ENCODE measurements at places on chromosomes 13 and 19.

- DNase-seq, result no peak
Measured at GRCh38 chr13:42699912-42700311, 81.5 kb upstream of the FAM216B start.

GRCh38 chr13:64756621-64757020 is 2473.5 kb downstream of the PCDH9 start:
- no peak for DNase-seq

- no peak for DNase-seq
Measured at GRCh38 chr13:41418731-41419130, 38.6 kb upstream of the RGCC start.

GRCh38 chr19:38289955-38290354 is 14.1 kb upstream of the C19orf33 start:
- no peak for DNase-seq

- no peak for DNase-seq
Measured at GRCh38 chr13:63554157-63554556, 2138.5 kb upstream of the PCDH20 start.

- no peak for DNase-seq
Measured at GRCh38 chr13:114132419-114133121, at the start of gene RASA3. Gene RASA3 (minus strand): TSS chr13:114132623. CDS start chr13:114132489, 134 bp downstream.

- DNase-seq, result no peak
Measured at GRCh38 chr13:67736646-67737420, 506.7 kb upstream of the PCDH9 start.

DNA sequence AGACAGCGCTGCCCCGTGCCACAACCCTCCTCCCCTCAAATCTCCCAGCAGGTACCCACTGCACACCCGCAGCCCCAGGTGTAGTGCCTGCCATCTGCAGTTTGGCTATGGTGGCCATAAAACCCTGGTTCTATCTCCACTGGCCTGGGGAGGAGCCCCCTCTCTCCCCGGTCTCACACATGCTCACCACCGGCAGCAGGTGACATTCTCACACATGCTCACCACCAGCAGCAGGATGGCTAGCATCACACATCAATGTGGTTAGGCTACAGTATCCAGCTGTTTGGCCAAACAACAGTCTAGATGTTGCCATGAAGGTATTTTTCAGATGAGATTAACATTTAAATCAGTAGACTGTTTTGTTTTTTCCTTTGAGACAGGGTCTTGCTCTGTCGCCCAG is 31.1 kb downstream of the ELL start:
- no peak for DNase-seq

- no peak for DNase-seq
Measured at GRCh38 chr13:109759609-109760008, 26.8 kb downstream of the IRS2 start.

DNA sequence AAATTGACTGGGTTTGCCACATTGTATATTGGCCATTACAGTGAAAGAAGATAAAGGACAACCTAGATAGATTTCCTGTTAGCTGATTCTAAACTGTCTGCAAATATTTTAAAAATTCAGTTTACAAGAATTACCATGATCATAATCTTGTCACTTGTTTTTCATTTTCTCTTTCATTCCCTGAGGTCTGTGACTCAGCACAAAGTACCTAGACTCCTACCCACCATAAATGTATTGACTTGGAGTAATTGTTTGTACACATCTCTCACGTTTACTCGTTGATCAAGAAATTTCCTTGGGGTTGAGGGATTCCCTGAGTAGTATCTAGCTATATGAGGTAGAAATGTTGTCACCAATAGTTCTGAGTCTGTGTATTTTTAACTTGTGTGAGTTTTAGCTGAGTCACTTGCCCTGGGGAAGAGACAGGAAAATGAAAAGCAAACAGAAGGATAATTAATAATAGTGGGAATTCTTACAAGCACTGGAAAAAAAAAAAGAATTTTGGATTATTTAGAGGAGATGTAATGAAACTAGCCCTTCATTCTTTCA is 299.2 kb upstream of the DACH1 start:
- DNase-seq, result no peak

GRCh38 chr19:48206397-48207093 is 36.1 kb downstream of the ZSWIM9 start:
- no peak for DNase-seq

GRCh38 chr13:109231888-109232287 is 554.5 kb downstream of the IRS2 start:
- no peak for DNase-seq

GRCh38 chr13:113047587-113047986 is 58.0 kb upstream of the F7 start:
- no peak for DNase-seq

GRCh38 chr13:31790992-31791391 is 51.7 kb downstream of the RXFP2 start:
- no peak for DNase-seq

- no peak for DNase-seq
Measured at GRCh38 chr19:47133021-47133471, 2.4 kb downstream of the SAE1 start.

- DNase-seq, result no peak
Measured at GRCh38 chr13:24864579-24864978, 100.6 kb downstream of the RNF17 start.

GRCh38 chr13:59425211-59425741 is 738.5 kb downstream of the DIAPH3 start:
- no peak for DNase-seq

DNA sequence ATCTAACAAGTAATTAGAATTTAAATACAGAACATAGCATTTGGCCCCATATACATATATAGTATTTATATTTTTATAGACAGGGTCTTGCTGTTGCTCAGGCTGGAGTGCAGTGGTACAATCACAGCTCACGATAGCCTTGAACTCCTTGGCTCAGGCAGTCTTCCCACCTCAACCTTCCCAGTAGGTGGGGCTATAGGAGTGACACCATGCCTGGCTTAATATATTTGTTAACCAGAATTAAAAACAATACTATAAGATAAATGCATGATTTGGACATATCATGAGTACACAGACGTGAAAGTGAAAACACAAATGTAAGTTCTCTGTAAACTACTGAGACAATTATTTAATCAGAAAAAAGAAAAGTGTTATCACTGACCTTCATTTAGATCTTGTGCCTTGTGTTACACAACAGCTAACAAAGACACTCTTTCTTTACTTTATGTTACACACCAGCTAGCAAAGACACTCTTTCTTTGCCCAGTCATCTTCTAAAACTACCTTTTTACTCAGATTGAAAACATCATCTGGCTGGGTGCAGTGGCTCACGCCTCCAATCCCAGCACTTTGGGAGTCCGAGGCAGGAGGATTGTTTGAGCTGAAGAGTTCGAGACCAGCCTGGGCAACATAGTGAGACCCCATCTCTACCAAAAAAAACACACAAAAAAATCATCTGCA is 22.6 kb downstream of the CARS2 start:
- DNase-seq, result no peak

DNA sequence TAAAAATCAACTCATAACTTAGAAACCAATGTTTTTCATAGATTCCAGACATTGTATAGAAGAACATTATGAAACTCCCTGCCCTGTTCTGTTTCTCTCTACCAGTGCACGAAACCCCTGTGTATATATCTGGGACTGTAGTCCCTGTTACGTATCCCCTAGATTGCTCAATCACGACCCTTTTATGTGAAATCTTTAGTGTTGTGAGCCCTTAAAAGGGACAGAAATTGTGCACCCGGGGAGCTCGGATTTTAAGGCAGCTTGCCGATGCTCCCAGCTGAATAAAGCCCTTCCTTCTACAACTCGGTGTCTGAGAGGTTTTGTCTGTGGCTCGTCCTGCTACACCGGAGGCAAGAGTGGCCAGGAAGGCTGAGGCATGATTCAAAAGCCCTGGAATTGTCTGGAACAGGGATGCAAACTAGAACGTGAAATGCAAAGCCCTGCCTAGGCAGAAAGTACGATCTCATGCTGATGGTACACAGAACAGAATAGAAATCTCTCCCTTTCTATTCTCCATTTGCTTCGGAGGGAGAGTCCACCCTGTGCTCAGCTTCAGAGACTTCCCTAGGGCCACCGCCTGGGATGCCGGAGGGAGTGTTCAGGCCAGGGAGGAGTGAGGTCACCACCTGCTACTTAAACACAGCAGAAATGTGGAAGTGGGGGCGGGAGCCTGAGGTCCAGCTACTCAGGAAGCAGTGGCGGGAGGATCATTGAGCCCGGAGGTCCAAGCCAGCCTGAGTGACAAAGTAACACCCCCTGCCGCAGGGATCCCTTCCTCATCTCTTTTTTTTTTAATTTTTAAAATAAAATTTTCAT is 758 bp upstream of the ZNF888 start:
- DNase-seq, result no peak

- no peak for DNase-seq
Measured at GRCh38 chr13:113138792-113139551, 16.4 kb downstream of the F10 start.

DNA sequence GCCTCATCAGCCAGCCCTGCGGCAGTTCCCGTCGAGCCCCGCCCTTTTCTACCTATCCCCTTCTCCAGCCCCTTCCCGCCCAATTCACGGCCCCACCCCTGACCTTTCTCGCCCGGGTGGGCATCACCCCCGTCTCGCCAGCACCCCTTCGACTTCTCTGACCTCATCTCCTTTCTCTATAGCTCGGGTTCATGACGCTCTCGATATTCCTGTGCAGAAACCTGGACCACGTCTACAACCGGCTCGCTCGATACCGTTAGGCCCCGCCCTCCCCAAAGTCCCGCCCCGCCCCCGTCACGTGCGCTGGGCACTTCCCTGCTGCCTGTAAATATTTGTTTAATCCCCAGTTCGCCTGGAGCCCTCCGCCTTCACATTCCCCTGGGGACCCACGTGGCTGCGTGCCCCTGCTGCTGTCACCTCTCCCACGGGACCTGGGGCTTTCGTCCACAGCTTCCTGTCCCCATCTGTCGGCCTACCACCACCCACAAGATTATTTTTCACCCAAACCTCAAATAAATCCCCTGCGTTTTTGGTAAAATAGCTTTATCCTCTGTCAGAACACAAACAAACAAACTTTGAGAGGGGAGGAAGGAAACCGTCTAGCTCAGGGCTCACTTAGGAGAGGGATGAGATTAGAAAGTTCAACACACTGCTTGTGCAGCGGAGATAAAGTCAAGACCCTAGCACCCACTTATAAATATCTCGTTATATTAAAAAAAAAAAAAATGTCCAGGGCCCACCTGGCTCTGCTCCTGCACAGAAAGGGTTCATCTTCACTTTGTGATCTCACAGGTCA is 5.1 kb downstream of the CD37 start:
- DNase-seq, result no peak

Data from activated CD8-positive, alpha-beta memory T cell treated with anti-CD3 and anti-CD28 coated beads for 4 hours (primary cell).